ENCODE measurements at places on chromosomes 1 and 21. TPM values are rescaled to one million over a fixed set of nuclear protein-coding genes. Genes with fewer than 3 reads are reported as not detected.

DNA sequence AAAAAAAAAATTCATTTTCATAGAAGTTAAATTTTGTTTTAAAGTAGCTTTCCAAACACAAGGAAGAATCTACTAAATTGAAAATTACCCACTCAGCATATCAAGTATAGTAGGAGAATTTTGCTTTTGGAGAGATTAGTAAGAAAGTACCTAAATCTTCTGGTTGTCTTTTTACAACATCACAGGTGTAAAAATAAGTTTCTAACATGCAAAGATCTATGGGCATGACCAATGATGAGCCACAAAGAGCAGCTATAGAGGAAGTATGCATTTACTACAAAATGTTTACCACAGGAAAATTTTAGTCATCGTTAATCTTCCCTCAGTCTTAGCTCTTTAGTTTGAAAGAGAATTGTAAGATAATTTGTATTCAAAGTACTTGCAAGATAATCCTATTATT is 28.1 kb downstream of the ANGPTL3 start:
- DNase-seq = no peak

- no peak for DNase-seq
Measured at GRCh38 chr1:21612057-21612456, 57.1 kb downstream of the RAP1GAP start.

DNA sequence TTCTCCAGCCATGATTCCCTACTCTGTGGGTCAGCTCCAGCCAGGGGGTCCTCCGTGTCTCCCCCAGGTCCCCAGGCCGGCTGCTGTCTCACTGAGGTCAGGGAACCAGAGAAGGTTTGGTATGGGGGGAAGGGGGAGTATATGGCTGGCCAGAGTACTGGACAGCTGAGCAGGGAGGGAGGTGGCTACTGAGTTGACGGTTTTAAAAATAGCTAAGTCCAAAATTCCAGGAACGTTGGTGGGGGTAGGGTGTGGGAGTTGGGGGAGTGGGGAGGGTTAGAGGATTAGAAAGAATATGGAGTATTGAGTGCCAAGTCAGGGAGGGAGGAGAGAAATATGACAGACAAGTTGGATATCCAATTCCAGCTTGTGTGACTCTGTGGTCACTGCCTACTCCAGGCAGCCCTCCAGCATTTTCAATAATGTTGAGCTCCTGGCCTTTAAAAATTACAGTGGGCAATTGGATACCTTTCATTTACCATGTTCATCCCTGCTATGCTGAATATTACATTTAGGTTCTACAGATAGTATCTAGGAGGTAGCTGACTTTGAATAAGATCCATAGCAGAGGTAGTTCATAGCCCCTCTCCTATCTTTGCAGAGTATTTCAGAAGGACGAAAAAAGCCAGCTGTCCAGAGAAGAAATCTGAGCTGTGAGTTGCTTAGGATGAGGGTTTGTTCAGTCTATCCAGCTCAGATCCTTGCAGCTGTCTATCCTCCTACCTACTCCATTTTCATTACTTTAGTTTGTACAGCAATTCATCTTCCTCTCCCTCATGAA is at the start of gene HJV:
Gene HJV, minus strand, starts transcription at position 114 of the 781 bp plus-strand sequence. CDS start 1,504 bp downstream, outside the sequence.
- no peak for DNase-seq

ZCCHC17 gene
- 12.4 TPM for total RNA-seq

DNA sequence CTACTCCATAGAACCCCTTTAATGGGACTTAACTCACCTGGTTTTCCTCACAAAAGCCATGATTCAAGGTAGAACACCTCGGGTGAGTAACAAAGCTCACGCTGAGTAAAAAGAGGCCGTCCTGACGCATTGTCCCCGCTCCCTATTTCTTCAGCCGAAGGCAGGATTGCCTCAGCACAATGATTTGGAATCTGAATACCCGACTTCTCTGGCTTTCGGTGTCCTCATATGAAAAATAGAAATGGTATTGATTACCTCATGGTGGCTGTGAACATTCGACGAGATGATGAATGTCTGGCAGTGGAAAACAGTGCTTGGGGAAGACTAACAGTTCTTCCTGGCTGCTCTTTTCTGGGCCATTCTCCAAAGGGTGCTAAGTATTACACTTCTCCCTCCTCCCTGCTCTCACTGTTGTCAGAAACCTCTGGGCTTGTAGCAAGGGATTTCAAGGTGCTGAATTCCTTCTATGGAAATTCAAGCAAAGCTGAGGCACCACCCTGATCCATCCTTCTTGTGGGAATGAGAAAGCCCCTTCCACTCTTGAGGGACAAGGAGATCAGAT is 148.3 kb downstream of the C1orf94 start:
- no peak for DNase-seq

- no peak for DNase-seq
Measured at GRCh38 chr1:26784023-26784871, 3.5 kb upstream of the PIGV start.

DNA sequence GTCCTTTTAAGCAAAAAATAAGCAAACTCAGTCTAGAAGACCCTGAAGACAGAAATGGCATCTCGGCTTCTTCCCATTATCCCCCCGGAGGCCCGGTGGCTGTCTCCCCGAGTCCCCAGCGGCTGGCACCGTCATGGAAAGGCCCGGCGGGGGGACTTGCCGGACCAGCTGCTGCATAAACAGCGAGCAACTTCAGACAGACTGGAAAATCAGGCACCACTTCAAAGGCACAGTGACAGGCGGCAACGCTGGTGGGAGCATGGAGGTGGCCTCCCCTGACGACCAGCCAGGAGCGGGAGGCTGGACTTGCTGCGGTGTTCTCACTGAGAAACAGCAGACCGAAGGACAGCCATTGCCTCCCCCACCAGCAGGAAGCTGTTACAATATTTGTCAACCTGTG is 18.4 kb upstream of the C1QA start:
- DNase-seq = no peak

GRCh38 chr21:34771512-34772028 is 102.8 kb downstream of the CLIC6 start:
- no peak for DNase-seq

DNA sequence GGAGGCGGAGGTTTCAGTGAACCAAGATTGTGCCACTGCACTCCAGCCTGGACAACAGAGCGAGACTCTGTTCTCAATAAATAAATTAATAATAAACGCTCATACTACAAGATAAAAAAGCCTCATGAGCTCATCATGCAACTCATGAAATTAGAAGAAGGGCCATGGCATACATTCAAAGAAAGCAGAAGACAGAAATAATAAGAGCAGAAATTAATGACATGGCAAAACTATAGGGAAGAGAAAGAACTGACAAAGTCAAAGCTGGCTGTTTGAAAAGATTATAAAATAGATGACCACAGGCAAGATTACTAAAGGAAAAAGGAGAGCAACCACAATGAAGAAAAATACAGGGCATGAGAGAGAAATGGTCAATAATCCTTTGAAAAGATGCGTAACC is 14.7 kb upstream of the FUCA1 start:
- no peak for DNase-seq

GRCh38 chr1:19622204-19622603 is 21.9 kb upstream of the NBL1 start:
- no peak for DNase-seq

CFHR1 gene
- not detected for total RNA-seq

- no peak for DNase-seq
Measured at GRCh38 chr1:242196914-242197313, 198.0 kb upstream of the MAP1LC3C start.

- no peak for DNase-seq
Measured at GRCh38 chr1:182069028-182069466, 7.5 kb upstream of the ZNF648 start.

GRCh38 chr1:66436378-66437135 is 97.4 kb upstream of the SGIP1 start:
- no peak for DNase-seq

DNA sequence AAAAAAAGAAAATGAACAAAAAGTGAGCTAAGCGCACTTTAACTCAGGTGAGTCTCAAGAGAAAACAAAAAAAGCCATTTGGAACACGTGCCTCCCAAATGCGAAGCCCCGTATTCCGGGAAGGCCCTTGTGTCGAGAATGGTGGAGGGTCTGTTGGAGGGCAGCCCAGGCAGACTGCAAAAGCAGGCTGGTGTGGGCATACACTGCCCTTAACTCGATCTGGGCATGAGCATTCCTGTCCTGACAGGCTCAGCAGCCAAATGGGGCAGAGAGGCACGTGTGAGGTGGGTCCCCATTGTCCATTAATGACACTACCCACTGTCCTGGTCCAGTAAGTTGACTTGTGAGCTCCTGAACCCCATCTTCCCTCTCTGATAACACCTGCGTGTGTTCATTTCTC is 57.7 kb downstream of the EVA1C start:
- peak; percentile 29 for DNase-seq

C1orf105 gene
- 6.5 TPM for total RNA-seq

DNA sequence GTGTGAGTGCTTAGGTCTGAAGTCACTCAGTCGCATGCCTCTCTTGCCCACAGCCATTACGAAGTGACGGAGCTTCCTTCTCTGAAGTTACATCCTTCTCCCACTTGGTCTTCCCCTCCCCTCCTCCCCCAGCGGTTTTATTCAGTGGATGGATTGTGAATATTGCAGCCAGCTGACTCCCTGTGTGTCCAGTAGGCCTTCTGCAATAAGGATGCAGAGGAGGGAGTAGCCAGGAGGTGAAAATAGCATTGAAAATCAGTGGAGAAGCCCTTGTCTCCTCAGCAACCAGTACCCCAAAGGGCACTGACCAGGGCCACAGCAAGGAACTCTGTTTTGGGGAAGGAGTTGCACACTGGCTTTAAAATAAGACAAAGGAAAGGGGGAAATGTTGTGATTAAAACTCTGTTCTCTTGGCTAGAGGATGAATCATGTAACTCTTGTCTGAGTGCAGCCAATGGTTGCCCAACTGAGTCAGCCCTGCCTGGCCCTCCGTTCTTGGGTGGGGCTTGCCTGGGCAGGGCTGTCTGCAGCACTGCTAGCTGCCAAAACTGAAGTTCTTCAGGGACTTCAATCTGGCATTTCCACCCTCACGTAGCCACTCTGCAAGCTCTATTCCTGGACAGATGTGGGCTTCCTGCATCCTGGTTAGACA is 4.3 kb downstream of the S100A10 start:
- no peak for DNase-seq

DNA sequence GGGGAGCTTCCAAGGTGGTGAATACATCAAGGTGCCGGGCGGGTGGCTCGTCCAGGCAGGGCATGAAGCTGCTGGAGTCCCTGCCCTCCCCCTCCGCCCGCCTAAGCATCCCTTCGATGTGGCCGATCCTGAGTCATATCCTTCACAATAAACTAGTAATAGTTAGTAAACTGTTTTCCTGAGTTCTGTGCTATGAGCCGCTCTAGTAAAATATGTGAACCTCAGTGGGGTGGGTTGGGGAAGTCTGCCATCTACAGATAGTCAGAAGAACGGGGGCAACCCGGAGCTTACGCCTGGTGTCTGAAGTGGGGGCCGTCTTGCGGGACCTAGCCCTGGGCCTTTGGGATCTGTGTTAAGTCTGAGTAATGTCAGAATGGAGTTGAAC is 21.6 kb downstream of the C2CD2 start:
- no peak for DNase-seq

TLCD4 gene
- total RNA-seq = 91.6 TPM

GRCh38 chr1:219433001-219433400 is 179.9 kb downstream of the ZC3H11B start:
- DNase-seq = no peak
